ENCODE measurements at places on chromosomes 7 and 10.
A peak's percentile ranks its signal among the peaks of the same experiment; 100 is the strongest.

GRCh38 chr7:22571766-22572165 is 71.8 kb upstream of the STEAP1B start:
- no peak for DNase-seq

- no peak for DNase-seq
Observed at GRCh38 chr7:43112459-43112940, at the start of gene HECW1. TSS of gene HECW1 (plus strand) at chr7:43112647. CDS start at chr7:43243906, 131,259 bp downstream.

- DNase-seq, result no peak
Observed at GRCh38 chr10:35294506-35294905, 41.8 kb upstream of the CCNY start.

DNA sequence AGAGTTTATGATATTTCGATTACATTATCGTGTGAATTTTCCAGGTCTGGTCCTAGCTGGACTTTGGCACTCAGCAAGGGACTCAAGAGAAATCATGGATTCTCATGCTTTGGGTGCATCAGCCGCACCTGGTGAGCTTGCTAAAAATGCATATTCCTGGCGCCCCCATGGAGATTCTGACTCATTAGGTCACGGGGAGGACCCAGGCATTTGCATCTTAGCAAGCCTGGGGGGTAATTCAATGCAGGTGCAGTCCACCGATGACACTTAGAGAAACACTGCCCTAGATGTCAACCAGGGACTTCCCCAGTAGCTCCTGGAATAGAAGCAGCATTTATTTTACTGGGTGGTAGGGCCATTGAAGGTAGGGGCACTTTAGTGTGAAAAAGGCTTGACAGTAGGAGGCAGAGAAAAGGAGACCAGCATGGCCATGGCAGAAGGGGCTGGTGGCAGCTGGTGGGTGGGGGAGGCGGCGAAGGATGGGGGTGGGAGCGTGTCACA is 29.9 kb upstream of the PDCD4 start:
- DNase-seq, result no peak

DNA sequence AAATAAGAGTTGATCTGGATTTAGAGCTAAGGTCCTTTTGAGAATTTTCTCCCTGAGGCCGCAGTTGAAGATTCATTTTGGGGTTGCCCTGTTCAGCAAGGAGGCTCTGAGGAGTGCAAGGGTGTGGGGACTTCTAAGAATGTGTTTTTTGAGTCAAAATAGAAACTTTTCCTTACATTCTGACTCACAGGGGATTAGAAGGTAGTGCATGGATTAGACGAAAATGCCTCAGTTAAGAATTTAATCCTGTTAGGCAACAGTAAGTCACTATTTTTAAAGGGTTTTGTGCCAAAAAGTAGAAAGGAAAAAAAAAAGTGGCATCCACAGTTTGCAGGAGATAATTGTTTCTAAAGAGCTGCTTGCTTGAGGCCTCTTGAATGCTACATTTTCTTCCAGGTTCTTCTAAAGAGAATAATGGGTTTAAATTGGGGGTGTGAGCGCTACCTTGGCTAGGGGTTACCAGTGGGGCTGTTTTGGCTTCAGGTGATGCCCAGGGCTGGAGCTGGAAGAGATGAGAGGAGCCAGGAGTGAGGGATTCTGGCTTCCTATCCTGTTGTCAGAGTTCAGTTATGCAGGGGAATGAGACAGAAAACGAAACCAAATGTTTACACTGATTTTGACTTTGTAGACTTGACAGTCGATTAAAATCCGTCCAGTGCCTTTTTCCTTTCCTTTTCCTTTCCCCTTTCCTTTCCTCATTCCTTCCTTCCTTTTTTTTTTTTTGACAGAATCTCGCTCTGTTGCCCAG is 52.9 kb downstream of the BAMBI start:
- DNase-seq, result no peak

DNA sequence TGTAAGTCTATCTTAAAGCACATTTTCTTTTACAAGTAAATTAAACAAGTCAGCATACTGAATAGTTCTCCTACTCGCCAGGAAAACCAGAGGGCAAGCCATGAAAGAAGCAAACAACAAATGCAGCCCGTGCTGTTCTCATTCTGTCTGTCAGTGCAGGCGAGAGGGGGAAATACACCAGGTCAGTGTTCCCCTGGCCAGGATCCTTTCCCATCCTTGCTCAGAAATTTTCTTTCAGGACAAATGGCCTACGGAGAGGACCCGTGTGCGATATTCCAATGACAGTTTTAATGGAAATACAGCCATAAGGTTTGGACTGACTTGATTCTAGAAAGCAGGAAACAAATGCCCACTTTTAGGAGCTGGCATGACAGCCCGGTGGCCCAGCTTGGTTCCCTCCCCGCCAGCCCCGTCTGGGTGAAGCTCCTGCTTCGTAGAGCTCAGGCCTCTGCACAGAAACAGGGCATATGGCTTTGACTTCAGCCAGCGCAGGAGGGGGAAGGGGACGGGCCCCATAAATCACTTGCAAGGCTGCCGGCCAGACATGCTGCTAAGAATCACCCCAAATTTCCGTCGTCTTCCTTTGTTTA is 67.8 kb downstream of the FRMD4A start:
- no peak for DNase-seq

GRCh38 chr10:62036186-62037081 is 134.9 kb downstream of the ARID5B start:
- peak; percentile 42 for DNase-seq

DNA sequence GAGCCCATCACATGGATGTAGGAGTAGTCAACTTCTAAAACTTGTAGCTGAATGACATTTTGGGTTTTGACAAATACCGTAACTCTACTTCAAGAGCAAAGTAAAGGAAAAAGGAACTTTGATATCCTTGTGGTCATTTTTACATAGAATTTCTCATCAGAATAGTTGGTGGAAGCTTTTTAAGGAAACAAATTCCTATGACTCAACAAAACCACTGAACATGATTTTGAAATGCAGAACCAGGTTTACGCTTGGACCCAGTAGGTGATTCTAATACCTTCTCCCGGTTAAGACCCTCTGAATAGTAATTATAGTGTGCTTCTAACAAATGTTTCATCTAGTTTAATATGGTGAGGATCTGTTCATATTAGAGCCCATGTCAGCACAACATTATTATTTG is 307.8 kb downstream of the GPR37 start:
- DNase-seq, result no peak

- DNase-seq, result no peak
Observed at GRCh38 chr7:87226495-87226894, 7.0 kb upstream of the TMEM243 start.

- no peak for DNase-seq
Observed at GRCh38 chr10:62681211-62681940, 123.1 kb upstream of the ADO start.

DNA sequence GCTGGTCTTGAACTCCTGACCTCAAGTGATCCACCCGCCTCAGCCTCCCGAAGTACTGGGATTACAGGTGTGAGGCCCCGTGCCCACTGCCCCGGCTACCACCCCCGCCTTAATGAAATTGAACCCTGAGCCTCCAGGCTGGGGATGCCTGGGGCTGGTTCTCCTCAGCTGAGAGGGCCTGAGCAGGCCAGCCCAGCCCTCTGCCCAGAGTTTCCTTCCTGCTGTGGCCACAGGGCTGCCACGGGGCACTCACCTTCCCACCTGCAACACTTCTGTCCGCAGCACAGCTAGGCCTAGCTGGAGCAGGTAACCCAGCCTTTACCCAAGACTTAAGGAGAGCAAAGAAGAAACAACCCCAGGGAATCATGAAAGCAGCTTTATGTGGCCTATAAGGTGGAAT is 78.1 kb upstream of the ANLN start:
- no peak for DNase-seq

DNA sequence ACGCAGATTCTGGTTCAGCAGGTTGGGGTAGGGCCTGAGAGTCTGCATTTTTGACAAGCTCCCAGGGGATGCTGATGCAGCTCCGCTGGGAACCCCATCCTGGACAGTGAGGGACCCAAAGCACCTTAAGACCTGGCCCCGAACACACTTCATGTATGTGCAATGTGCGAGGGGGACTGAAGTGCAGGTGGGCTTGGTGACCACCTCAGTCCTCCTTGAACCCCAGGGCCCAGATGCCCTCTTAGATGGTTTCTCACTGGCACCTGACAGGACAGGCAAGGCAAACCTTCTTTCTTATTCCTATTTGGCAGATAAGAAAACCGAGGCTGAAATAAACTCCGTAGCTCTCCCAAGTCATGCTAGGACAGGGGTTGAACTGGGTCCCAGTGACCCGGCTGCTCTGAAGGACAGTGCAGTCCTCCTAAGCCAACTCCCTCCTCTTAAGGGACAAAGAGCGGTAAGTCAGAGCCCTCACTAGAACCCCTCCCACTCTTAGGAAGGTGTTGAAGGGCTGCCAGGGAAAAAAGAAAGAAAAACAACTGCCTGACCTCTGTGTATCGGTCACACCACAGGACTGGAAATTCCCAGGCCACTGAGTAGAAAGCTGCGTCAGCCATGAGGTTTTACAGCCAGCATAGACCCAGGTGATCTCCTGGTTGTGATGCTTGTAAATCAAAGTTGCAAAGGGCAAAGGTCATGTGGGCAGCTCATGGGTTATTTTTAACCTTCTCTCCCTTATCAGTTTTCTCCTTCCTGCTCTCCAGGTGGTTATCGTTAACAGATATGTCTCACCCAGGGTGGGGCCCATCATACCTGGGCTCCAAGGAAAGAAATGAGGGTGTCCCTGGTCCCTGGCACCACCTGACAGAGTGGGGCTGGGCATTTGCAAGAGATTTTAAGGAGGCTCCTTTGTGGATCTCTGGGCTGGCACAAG is 90.9 kb upstream of the SMNDC1 start:
- DNase-seq, result no peak

- no peak for DNase-seq
Observed at GRCh38 chr10:60050366-60050765, 144.0 kb upstream of the CCDC6 start.

- DNase-seq, result no peak
Observed at GRCh38 chr10:60797200-60797599, 18.9 kb downstream of the CDK1 start.

GRCh38 chr10:48800007-48800675 is 115.5 kb downstream of the WDFY4 start:
- no peak for DNase-seq

DNA sequence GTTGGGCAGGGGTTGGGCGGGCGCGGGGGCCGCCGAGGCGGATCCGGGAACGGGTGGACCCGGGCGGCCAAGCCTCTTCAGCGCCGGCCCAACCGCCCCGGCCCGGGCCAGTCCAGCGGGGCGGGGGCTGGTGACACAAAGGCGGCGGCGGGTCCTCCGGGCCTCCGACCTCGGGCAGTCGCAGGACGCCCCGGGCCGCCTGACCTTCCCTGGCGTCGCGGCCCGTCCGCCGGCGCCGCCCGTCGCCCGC is 54.2 kb downstream of the METTL2B start:
- no peak for DNase-seq

DNA sequence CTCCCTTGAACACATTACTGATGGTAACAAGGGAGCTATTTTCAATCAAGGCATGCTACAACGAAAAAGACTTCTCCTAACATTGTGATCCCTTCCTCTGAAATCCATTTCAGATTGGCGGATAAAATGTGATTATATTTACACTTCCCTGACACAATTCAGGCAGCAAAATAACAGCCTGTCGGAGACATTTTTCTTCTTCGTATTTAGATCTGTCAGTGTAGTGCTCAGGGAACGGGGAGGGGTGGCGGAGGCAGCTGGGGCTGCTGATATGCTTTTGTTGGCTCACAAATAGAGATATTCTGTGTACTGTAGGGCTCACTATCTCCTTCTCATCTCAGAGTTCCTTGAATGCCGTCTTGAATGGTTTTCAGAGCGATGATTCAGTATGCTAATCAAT is 1261.7 kb upstream of the AUTS2 start:
- DNase-seq, result no peak

DNA sequence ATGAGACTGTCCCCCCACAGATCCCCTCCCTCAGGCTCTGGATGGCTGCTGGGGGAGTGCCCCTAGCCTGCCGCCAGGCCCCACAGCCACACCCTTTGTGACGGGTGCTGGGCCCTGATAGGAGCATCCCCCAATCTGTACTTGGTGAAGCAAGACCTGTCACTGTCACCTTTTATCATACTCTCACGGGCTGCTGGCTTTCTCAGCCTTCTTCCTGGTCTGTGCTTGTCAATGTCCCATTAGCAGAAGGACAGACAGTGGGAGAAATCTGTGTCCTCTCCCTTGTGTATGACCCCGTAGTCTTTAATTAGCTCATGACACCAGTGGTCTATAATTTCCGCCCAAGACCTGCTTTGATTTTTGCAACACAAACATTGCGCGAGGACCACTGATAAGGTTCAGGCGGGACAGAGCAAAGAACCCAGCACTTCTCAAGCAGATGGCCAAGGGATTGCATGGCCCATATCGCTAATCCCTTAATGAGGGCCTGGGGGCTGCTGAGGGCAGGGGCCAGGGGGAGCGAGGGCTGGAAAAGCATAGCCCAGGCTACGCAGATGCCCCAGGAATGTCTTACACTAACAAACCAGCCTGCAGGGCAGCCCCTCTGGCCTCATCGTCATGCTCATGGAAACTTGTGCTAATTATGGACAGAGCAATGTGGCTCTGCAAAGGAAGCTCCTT is 127.8 kb downstream of the PTPN20 start:
- no peak for DNase-seq

GRCh38 chr10:78785991-78786390 is 282.8 kb upstream of the ZMIZ1 start:
- no peak for DNase-seq

- no peak for DNase-seq
Observed at GRCh38 chr7:150912427-150912826, 60.1 kb downstream of the AOC1 start.

DNA sequence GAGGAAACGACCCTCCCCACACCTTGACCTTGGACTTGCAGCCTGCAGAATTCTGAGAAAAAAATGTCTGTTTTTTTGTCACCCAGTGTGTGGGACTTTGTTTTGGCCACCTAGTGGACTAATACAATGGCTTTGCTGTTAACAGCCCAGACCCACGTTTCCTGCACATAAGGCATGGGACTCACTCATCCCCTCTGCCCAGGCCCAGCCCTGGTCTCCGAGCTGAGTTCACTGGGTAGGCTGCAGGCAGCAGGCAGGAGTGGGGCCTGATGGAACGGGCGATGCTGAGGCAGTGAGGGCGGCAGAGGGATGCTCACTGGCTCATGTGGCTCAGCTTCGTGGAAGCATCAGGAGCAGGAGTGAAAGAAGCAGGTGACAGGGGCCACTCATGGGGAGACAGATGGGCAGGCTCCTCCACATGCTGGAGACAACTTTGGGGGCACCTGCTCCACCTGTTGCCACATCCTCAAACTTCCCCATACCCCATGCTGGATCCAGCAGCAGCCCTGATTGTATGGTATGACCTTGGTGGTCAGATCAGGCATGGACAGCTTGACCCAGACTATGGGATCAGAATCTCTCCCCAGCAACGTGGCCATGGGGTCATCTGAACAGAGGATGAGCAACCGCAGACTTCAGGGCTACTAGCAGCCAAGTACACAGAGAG is 65.8 kb upstream of the ANTXRL start:
- no peak for DNase-seq

DNA sequence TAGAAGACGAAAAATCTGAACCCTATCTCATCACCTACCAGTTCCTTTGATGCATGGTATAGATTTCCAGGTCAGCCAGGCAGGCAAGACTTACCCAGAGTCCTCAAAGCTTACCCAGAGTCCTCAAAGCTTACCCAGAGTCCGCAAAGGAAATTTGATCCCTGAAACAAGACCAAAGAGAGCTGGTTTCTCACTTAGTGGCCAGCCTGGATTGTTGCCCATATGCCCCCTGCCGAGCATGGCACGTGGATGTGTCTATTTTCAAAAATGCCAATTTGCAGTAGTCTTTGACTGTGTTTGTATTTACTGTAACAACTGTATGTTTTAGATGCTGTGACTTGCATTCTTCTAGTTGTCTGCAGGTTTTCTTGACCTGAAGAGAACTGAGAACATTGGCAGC is 120.2 kb upstream of the STARD3NL start:
- no peak for DNase-seq

All from NCI-H1417 (cell line).